Pancreas (tissue), 10 donors: ENCODE measurements at places on chromosomes 5 and 9.

GRCh38 chr5:124796495-124796894 is 50.1 kb upstream of the ZNF608 start:
- no peak for DNase-seq
- H3K4me1 ChIP-seq = no peaks in the 10 kb centered on the region
- H3K27ac ChIP-seq = no peak overlapping the region
- H3K27me3 ChIP-seq = no peaks in the 10 kb centered on the region
- no peak overlapping the region for H3K4me3 ChIP-seq
- H3K36me3 ChIP-seq = no peaks in the 10 kb centered on the region

GRCh38 chr5:143345671-143346440 is 57.6 kb downstream of the NR3C1 start:
- no peaks in the 10 kb centered on the region for H3K4me1 ChIP-seq
- H3K27ac ChIP-seq = no peak overlapping the region
- no peak for DNase-seq

DNA sequence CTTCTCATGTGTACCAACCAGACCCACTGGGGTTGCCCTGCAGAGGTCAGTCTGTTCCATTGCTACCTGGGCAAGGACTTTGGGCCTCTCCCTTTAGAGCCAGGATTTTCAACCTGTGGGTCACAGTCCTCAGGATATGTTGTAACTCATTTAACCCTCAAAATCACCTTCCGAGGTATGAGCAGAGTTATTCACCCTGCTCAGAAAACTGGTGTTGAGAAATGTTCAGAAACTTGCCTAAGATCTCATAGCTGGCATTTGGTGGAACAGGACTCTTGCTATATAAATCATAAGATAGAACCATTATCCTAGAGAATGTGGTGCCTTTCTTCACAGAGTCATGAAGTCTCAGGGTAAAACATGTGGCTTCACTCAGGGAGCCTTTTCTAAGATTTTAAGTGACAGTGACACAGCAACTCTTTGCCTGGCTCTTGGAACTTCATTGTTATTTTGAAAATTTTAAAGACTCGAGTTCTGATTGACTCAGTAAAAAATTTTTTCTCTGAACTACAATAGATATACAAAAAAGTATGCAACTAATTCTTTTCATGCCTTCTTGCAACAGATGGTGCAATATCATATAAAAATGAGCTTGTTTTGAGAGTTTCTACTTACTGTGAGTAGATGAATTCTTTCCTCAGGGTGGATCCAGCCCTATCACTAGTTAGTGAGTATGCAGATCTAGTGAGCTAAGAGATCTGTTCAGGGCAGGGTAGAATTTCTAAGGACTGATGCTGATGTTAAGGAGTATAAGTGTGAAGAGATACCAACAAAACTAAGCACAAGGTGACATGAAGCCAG is 29.5 kb downstream of the CAST start:
- H3K36me3 ChIP-seq = no peaks in the 10 kb centered on the region
- H3K27me3 ChIP-seq = no peaks in the 10 kb centered on the region
- no peak overlapping the region for H3K4me3 ChIP-seq
- no peaks in the 10 kb centered on the region for H3K4me1 ChIP-seq

GRCh38 chr9:17138503-17138902 is 3.7 kb downstream of the CNTLN start:
- H3K27ac ChIP-seq = no peak overlapping the region
- no peak overlapping the region for H3K4me3 ChIP-seq
- DNase-seq = no peak

GRCh38 chr5:62506659-62507460 is 71.8 kb upstream of the LRRC70 start:
- H3K4me3 ChIP-seq = no peak overlapping the region
- H3K27me3 ChIP-seq = no peaks in the 10 kb centered on the region

- H3K27ac ChIP-seq = no peak overlapping the region
- no peak overlapping the region for H3K4me3 ChIP-seq
- H3K27me3 ChIP-seq = no peaks in the 10 kb centered on the region
- H3K4me1 ChIP-seq = no peaks in the 10 kb centered on the region
Observed at GRCh38 chr5:159704160-159704559, 212.1 kb upstream of the ADRA1B start.

GRCh38 chr9:27472195-27472594 is 51.9 kb upstream of the IFNK start:
- H3K27me3 ChIP-seq = no peaks in the 10 kb centered on the region
- H3K4me1 ChIP-seq = no peaks in the 10 kb centered on the region
- no peak overlapping the region for H3K4me3 ChIP-seq
- H3K36me3 ChIP-seq = no peaks in the 10 kb centered on the region

DNA sequence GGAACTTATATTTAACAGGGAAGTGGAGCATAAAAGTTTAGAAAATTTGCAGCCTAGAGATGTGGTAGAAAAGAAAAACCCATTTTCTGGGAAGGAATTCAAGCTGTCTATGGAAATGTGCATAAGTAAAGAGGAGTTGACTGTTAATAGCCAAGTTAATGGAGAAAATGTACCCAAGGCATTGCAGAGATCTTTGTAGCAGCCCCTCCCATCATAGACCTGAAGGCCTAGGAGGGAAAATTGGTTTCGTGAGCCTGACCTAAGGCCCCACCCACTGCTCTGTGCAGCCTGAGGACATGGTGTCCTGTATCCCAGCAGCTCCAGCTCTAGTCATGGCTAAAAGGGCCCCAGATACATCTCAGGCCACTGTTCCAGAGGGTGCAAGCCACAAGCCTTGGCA is 772.4 kb upstream of the RIOK2 start:
- DNase-seq = no peak
- H3K4me1 ChIP-seq = no peaks in the 10 kb centered on the region
- H3K4me3 ChIP-seq = no peak overlapping the region
- no peak overlapping the region for H3K27ac ChIP-seq
- H3K27me3 ChIP-seq = no peaks in the 10 kb centered on the region
- no peaks in the 10 kb centered on the region for H3K36me3 ChIP-seq
